ENCODE measurements at places on chromosomes 16 and 17.

DNA sequence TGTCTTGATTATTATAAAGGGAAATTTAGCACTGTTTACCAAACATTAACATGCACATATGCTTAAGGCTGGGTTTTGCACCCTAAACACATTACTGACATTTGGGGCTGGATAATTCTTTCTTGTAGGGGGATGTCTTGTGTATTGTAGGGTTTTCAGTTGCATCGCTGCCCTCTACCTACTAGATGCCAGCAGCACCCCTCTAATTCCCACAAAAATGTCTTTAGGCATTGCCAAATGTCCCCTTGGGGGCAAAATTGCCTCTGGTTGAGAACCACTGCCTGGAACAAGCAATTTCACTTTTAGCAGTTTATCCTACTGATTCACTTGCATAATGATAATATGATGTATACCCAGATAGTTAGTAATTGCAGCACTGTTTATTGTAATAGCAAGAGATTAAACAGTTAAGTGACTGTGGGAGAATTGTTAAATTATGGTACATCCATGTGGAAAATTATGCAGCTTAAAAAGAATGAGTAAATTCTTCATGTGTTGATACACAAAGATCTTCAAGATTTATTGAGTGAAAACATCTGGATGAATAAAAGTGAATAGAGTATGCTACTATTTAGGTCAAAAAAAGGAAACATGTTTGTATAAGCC, 18.4 kb downstream of the PRSS54 start:
- DNase-seq: no peak

DNA sequence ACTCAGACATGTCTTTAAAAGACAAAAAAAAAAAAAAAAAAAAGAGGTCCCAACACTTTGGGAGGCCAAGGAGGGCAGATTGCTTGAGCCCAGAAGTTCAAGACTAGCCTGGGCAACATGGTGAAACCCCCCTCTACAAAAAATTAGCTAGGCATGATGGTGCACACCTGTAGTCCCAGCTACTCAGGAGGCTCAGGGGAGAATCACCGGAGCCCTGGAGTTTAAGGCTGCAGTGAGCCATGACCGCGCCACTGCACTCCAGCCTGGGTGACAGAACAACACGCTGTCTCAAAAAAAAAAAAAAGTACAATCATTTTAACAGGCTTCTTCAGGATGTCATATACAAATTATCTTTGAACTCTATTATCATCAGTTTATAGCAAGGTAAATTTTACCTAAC, 22.0 kb downstream of the C16orf87 start:
- no peak for DNase-seq

GRCh38 chr16:66717776-66718175, 21.2 kb upstream of the CMTM4 start:
- no peak for DNase-seq

DNA sequence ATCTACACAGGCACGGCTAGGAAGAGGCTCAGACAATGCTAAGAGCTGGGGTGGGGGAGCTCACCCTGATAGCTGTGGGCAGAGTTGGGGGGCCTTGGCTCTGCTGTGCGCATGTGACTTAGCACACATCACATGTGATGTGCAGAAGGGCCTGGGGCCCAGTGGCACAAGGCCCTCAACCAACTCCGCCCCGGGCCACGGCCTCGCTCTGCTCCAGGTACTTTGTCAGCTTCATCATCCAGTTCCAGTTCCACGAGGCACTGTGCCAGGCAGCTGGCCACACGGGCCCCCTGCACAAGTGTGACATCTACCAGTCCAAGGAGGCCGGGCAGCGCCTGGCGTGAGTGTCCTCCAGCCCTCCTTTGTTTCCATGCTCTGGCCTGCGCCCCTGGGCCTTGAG, 19.3 kb downstream of the ACE start:
- no peak for DNase-seq

- no peak for DNase-seq
Measured at GRCh38 chr16:80614908-80615671, 74.3 kb downstream of the DYNLRB2 start.
